ENCODE measurements at places on chromosomes 12 and 14.

DNA sequence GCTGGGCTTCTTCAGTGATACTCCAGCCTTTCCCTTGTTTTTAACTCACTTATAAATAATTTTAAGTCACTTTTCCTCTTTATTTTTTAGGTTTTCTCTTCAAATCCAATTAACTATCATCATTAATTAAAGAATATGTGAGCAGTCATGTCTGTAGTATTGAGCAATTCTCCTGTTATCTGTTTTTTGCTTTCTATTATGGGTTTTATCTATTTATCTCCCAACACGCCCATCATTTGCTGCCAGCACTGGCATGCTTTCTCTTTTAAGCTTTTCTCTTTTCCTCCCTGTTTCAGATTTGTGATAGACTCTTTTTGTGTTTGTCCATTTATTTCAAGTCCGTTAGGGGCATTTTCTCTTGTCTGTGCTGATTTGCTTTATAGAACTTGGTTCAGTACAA lies 72.3 kb downstream of the CRADD start:
- H3K27me3 ChIP-seq, result no peaks in the 10 kb centered on the region
- peaks cover 23% of the 10 kb centered on the region for H3K4me1 ChIP-seq
- no peak overlapping the region for H3K4me3 ChIP-seq
- H3K27ac ChIP-seq, result no peak overlapping the region
- H3K36me3 ChIP-seq, result peaks cover 6% of the 10 kb centered on the region

DNA sequence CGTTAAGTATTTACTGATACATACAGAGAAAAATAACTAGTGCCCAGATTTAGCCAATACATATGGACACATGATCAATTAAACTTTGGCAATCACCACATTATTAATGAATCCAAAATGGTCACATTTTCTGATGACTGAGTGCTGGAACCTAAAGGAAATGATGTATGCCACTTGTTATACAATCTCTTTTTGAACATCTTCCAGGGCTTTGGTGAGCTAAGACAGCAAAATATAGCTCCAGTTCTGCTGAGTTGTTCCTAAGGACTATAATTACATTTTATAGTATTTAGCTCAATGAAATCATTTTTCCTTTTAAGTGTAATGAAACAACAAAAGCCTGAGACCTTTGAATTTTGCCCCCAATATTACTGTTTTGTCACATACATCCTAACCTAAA lies 329.1 kb upstream of the ATP2B1 start:
- H3K36me3 ChIP-seq, result peaks cover 3% of the 10 kb centered on the region
- no peak overlapping the region for H3K4me3 ChIP-seq
- DNase-seq, result no peak
- H3K27ac ChIP-seq, result no peak overlapping the region

- H3K27ac ChIP-seq, result no peak overlapping the region
- no peak overlapping the region for H3K4me3 ChIP-seq
- H3K36me3 ChIP-seq, result peaks cover 2% of the 10 kb centered on the region
- H3K27me3 ChIP-seq, result peaks cover 18% of the 10 kb centered on the region
Measured at GRCh38 chr14:53695692-53696214, 260.9 kb downstream of the BMP4 start.

DNA sequence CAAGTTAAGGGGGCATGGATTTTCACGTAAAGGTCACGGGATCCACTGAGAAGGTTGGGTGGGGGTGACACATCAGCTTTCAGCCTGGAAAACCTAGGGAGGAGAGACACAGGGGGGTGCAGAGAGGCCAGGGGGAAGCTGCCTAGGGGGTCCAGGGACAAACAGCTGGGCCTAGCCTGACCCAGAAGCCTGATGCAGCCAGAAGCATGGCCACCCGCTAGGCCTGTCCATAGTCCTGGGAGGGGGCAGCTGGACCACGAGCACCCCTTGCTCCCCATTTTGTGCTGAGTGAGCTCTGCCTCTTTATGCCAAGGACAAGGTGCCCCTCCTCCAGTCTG lies 322.7 kb upstream of the RTL1 start:
- no peaks in the 10 kb centered on the region for H3K36me3 ChIP-seq
- H3K27ac ChIP-seq, result no peak overlapping the region
- H3K27me3 ChIP-seq, result peaks cover 5% of the 10 kb centered on the region
- DNase-seq, result no peak
- H3K4me1 ChIP-seq, result peaks cover 6% of the 10 kb centered on the region

All from osteocyte (in vitro differentiated cells).